ENCODE measurements at places on chromosomes 1 and 21.

DNA sequence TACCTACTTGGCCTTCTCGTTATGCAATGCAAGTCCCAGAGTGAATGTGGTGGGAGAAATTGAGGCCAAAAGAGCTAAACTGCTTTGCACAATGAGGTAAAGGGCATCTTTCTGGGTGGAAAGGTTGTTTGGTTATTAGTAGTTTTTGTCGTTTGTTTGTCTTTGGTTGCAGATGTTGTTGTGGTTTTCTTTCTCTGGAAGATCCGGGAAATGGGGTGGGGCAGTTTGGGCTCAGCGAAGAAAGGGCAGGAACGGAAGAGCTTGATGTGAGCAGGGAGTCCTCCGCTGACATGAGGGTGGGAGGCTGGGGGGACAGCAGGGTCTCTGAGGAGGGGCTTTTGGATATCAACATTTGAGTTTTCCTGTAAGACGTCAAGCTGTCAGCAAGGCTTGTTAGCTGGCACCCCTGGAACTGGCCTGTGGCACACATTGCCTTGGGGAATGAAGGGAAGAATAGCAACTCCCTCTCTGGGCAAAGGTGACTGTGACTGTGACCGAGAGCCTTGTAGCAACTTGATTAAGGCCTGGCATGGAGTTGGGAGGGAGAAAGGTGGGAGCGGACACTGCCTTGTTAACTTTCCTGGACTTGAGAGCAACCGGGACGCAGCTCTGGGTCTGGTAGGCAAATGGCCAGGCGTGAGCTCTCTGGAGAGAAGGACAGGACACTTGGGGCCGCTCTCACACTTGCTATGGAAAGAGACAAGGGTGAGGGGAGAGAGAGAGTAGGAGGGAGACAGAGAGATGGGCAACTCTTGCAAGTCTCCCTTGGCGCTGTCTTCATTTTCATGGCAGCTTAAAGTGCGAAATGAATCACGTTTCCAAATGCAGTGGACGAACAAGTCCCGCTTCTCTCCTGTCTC, 15.4 kb upstream of the OPRD1 start:
- no peaks in the 10 kb centered on the region for H3K36me3 ChIP-seq
- no peak overlapping the region for H3K27ac ChIP-seq
- H3K27me3 ChIP-seq = no peaks in the 10 kb centered on the region
- DNase-seq = no peak
- no peak overlapping the region for H3K4me3 ChIP-seq

- H3K36me3 ChIP-seq = no peaks in the 10 kb centered on the region
- H3K27me3 ChIP-seq = no peaks in the 10 kb centered on the region
- no peak overlapping the region for H3K4me3 ChIP-seq
Measured at GRCh38 chr1:161298116-161298515, 11.7 kb downstream of the MPZ start.

- H3K36me3 ChIP-seq = no peaks in the 10 kb centered on the region
- H3K27ac ChIP-seq = no peak overlapping the region
- DNase-seq = no peak
- H3K4me1 ChIP-seq = no peaks in the 10 kb centered on the region
- no peak overlapping the region for H3K4me3 ChIP-seq
Measured at GRCh38 chr1:66286307-66286706, 247.6 kb upstream of the SGIP1 start.

- H3K4me3 ChIP-seq = no peak overlapping the region
- DNase-seq = no peak
- H3K27ac ChIP-seq = no peak overlapping the region
- H3K4me1 ChIP-seq = 0 out of 2 replicates have a peak, but pooled peaks cover 1% of the 10 kb centered on the region
- H3K36me3 ChIP-seq = peaks cover 5% of the 10 kb centered on the region
Measured at GRCh38 chr21:31675960-31676359, 16.5 kb downstream of the SOD1 start.

GRCh38 chr1:197632651-197633050, 142.6 kb downstream of the DENND1B start:
- no peaks in the 10 kb centered on the region for H3K27me3 ChIP-seq
- no peak overlapping the region for H3K4me3 ChIP-seq
- H3K36me3 ChIP-seq = no peaks in the 10 kb centered on the region
- H3K27ac ChIP-seq = no peak overlapping the region

DNA sequence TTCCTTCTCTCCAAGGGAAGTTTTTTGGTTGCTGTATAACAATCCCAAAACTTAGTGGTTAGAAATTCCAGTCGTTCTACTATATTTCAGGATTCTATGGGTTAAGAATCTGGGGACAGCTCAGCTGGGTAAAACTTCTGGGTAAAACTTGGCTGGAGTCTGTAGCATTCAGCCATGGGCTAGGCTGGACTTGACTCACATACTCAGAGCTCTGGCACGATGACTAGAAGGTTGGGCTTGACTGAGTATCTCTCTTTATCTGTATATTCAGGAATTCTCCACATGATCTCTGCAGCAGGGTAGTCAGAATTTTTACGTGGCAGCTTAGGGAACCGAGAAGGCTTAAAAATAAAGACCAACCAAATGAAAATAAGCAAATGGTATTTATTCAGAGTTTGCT, 28.2 kb upstream of the HRNR start:
- no peak overlapping the region for H3K27ac ChIP-seq
- H3K27me3 ChIP-seq = no peaks in the 10 kb centered on the region
- no peaks in the 10 kb centered on the region for H3K4me1 ChIP-seq
- H3K4me3 ChIP-seq = no peak overlapping the region

DNA sequence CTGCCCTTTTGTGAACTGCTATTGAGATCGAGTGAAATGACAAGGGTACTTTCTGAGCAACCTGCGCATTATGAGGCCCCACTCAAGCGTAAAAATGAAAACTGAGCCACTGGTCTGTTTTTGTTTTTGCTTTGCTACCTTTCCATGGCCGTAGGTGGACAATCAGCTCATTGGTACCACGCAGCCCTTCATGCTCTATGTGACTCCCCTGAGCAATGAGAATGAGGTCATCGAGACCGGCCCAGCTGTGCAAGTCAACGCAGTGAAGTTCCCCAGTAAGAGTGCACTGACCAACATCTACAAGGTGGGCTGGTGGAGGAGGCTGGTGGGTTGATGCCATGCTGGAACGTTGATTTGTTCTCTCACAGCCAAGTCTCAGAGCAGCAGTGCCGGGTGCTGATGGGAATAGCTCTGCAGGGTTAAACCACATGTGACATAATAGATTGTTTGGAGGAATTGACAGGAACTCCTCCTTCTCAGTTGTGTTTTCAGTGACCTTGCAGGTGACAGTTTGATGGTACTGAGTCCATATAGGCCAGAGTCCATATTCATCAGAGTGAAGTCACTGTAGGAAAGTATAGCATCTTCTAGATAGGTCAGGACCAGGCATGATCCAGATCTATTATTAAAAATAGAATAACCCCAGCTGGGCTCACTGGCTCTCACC, 170.3 kb downstream of the VPS13D start:
- no peaks in the 10 kb centered on the region for H3K27me3 ChIP-seq
- H3K4me1 ChIP-seq = no peaks in the 10 kb centered on the region

DNA sequence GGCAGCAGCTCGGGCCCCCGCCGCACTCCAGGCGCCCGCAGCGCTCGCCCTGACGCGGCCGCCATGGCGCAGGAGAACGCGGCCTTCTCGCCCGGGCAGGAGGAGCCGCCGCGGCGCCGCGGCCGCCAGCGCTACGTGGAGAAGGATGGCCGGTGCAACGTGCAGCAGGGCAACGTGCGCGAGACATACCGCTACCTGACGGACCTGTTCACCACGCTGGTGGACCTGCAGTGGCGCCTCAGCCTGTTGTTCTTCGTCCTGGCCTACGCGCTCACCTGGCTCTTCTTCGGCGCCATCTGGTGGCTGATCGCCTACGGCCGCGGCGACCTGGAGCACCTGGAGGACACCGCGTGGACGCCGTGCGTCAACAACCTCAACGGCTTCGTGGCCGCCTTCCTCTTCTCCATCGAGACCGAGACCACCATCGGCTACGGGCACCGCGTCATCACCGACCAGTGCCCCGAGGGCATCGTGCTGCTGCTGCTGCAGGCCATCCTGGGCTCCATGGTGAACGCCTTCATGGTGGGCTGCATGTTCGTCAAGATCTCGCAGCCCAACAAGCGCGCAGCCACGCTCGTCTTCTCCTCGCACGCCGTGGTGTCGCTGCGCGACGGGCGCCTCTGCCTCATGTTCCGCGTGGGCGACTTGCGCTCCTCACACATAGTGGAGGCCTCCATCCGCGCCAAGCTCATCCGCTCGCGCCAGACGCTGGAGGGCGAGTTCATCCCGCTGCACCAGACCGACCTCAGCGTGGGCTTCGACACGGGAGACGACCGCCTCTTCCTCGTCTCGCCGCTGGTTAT, 2.8 kb downstream of the KCNJ9 start:
- DNase-seq = peak; percentile 82
- no peak overlapping the region for H3K27ac ChIP-seq
- H3K4me1 ChIP-seq = peaks cover 3% of the 10 kb centered on the region
- peaks cover 4% of the 10 kb centered on the region for H3K27me3 ChIP-seq

DNA sequence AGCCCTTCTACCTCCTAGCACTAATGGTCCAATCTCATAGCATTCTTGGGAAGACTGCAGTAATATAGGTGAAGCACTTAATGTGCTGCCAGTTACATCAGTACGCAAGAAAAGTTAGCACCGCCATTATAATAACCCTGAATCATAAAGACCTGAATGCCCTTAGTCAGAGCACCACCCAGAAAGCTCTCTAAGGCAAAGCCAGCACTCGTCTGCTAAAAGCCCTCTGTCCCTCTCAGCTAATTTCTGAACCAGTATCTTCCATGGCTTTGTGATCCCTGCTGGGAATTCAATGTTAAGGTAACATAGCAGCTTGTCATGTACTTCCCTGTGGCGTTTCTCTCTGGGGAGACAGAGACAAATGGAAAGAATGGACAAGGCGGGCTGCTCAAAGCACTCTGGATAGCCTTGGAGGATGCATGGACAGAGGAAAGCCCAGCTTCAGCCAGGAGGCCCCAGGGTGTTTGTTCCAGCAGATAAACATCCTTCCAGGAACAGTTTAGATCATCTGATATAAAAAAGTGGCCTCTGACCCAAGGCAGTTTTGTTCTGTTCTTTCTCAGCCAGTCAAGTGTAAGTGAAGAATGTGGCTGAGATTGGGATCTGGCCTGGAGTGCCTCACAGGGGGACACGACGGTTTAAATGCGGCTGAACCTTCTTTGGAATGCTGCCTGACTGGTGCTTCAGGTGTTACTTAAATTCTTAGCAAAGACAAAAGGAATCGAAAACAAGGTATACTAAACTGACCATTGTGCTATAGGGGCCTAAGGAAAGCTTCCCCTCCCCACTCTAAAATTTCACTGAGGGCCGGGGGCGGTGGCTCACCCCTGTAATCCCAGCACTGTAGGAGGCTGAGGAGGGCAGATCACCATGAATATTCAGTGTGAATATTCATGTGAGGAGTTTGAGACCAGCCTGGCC, 58.1 kb upstream of the VTCN1 start:
- H3K27me3 ChIP-seq = no peaks in the 10 kb centered on the region
- peaks cover 8% of the 10 kb centered on the region for H3K4me1 ChIP-seq
- no peaks in the 10 kb centered on the region for H3K36me3 ChIP-seq
- peak overlapping the region; percentile 8 for H3K27ac ChIP-seq
- H3K4me3 ChIP-seq = no peak overlapping the region
- DNase-seq = peak; percentile 82

- DNase-seq = no peak
- H3K27me3 ChIP-seq = peaks cover 79% of the 10 kb centered on the region
- no peaks in the 10 kb centered on the region for H3K36me3 ChIP-seq
- peaks cover 2% of the 10 kb centered on the region for H3K4me1 ChIP-seq
- H3K27ac ChIP-seq = no peak overlapping the region
Measured at GRCh38 chr1:152111515-152111968, 3.7 kb downstream of the TCHH start.

DNA sequence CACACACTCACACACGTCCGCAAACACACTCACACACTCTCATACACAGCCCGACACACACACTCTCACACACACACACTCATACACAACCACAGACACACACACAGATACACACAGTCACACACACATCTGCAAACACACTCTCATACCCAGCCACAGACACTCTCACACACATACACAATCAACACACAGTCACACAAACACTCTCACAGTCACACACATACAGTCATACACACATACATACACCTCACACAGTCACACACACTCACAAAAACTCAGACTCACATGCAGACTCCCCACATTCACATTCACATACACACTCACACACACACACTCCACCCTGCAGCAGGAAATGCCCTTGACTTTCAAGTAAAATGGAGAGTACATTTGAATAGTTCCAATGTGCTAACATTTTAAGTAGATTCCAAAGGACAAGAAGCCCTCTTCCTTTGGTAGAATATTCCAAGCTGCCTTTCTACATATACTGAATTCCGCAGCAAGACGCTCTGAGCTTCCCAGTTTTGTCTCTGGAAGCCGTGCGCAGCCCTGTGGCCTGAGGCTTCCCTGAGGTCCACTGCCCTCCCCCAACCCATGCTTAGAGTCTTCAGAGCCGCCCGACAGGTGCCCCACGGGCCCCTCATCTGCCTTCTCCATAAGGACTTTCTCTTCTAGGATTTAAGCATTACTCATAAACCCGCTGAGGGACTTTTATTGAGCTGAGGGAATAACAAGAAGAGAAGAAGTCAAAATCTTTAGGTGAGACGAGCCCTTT, 9.7 kb downstream of the BATF3 start:
- no peak for DNase-seq
- H3K4me3 ChIP-seq = no peak overlapping the region
- H3K27me3 ChIP-seq = no peaks in the 10 kb centered on the region
- H3K36me3 ChIP-seq = no peaks in the 10 kb centered on the region

DNA sequence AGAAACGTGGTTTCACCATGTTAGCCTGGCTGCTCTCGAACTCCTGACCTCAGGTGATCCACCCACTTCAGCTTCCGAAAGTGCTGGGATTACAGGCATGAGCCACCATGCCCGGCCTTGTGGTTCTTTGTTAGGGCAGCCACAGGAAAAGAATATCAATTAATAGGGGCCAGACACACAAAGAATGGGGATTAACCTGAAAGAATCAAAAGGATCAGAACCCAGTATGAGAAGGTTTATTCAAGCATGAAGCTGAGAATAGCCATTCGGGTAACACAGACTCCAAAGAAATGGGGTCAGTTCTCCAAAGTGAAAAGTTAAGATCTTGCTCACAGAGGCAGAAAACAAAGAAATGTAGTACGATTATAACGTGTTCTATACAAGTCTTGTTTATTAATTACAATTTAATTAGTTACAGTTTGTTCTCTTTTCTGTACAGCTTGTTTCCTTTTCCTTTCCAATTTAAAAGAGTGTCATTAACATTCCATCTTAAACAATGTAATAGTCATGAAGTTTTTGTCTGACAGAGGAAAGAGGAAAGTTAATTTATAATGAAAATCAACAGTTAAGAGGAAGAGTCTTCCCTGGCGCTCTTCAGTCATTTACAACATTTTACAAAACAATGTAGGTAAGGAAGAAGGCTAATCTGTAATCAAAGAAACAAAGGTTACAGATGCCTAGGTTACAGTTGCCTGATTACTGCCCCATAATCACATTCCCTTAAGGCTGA, 51.3 kb upstream of the SLC45A1 start:
- H3K27ac ChIP-seq = peak overlapping the region; percentile 42
- no peaks in the 10 kb centered on the region for H3K27me3 ChIP-seq
- H3K36me3 ChIP-seq = no peaks in the 10 kb centered on the region
- DNase-seq = no peak

DNA sequence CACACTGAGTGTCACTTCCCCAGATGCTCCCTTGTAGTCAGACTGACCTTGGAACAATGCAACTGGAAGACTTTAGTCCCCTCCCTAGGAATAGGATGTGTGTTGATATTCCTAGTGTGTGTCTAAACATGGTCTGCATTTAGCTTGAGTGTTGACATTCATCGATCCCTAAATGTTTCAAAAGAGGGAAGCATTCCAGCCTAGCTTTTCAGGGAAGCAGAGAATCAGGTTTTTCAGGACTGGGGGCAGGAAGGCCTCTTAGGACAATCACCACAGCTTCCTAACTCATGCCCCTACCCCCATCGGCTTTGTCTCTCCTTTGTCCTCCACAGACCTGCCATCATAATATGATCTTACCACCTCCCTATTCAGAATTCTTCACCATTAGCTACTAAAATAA, 43.4 kb downstream of the NMNAT2 start:
- H3K4me3 ChIP-seq = no peak overlapping the region
- no peak for DNase-seq
- no peaks in the 10 kb centered on the region for H3K27me3 ChIP-seq
- no peaks in the 10 kb centered on the region for H3K36me3 ChIP-seq
- H3K27ac ChIP-seq = no peak overlapping the region
- no peaks in the 10 kb centered on the region for H3K4me1 ChIP-seq
